ENCODE measurements at places on chromosomes 5 and 9.

GRCh38 chr5:153632748-153633290 is 142.3 kb downstream of the GRIA1 start:
- no peak for DNase-seq

- no peak for DNase-seq
Observed at GRCh38 chr5:122653087-122654017, 121.5 kb upstream of the SNX2 start.

- DNase-seq = no peak
Observed at GRCh38 chr9:107711542-107711941, 222.0 kb upstream of the KLF4 start.

DNA sequence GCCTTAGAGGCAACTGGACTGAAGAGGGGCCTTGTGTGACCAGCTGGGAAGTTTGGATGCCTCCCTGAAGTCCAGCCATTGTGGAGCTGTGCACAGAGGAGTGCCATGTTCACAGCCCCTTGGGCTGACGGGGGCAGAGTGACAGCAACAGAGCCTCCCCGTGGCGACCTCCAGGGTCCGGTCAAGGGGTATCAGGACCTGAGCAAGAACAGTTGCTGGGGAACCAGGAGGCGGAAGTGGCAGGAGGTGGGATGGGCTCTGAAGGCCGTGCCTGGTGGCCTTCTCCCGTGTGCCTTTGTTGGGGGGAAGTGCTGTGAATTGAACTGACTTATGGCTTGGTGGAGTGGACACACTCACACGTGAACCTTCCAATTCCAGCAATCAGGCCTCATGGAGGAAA is 14.0 kb downstream of the BNIP1 start:
- DNase-seq = no peak

DNA sequence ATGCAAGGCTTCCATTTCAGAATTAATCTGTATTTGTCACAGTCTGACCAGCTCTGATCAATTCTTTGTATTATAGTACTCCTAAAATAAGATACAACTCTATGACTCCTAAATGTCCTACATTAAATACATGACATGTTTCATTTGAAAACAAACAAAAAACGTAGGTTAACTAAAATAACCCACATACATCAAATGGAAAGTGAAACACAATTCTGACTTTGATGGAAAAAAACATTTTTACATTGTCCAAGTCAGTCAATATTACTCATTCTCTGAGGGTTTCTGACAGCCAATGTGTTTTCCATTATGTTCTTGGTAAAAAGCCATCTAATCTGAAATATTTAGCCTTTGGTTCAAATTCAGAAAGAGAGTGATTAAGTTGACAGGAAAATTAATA is 8.7 kb downstream of the HMGCS1 start:
- no peak for DNase-seq

DNA sequence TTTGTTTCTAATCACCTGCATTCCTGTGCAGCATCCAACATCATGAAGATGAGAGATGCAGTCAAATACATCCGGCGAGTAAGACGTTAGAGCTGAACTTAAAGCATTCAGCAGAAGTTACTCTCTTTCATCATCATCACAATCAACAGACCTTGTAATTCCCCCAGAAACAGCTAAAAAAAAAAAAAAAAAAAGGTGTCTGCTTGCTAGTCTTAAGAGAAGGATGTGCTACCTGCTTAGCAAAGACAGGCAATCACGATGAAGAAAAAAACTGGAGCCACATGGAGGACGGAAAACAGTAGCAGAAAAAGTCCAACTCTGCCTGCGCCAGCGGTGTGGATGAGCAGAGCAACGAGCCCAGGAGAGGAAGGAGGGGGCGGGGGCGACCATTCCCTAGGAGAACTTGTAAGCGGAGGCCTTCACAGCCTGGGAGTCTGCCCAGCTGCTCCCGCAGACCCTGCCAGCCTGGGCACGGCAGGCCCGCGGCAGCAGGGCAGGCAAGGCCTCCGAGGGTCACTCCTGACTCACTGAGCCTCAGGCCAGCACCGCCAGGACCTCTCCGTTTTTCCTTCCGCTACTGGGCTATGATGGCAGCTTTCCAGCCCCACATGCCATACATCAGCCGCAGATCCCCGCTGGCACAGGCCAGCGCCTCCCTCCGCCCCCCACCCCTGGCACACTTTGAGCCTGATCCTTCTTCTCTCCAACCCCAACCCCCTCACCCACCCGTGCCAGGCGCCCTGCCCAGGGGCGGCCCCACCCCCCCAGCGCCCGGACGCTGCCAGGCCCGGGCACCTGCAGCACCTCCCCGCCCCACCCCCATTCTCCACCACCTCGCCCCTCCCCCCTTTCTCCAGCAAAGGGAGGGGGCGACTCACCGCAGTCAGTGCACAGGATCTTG is 1.4 kb downstream of the NRG2 start:
- no peak for DNase-seq

DNA sequence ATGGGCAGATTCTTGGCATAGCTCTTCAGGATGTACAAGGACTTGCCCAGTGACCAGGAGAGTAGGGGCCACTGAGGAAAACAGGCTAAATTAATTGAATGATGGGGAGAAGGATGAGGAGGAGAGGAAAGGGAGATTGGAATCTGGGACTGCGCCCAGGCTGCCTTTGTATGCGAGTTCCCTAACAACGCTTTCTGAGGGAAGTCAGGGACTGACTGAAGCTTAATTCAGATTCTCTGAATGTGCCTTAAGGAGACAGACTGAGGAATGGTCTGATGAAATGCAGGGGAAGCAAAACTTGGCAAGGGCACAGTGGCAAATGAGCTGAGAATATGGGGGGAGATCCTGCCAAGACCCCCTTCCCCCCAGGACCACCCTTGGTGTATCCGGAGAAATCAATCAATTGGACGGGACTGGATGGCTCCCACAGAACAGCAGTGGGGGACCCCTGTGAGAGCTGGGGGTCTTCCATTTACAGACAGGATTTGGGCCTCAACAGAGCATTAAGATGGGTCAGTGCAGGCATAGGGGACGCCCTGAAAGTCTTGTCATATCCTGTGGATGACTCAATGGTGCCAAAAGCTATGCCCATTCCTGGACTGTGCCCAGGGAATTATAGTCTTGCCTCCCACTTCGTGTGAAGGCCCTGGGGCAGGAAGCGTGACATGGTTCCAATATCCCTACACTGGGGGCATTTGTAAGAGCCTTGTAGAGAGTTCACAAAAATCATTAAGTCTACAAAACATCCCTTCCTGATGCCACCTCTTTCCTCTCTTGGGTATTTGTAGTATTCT is 215.5 kb upstream of the TNC start:
- no peak for DNase-seq

DNA sequence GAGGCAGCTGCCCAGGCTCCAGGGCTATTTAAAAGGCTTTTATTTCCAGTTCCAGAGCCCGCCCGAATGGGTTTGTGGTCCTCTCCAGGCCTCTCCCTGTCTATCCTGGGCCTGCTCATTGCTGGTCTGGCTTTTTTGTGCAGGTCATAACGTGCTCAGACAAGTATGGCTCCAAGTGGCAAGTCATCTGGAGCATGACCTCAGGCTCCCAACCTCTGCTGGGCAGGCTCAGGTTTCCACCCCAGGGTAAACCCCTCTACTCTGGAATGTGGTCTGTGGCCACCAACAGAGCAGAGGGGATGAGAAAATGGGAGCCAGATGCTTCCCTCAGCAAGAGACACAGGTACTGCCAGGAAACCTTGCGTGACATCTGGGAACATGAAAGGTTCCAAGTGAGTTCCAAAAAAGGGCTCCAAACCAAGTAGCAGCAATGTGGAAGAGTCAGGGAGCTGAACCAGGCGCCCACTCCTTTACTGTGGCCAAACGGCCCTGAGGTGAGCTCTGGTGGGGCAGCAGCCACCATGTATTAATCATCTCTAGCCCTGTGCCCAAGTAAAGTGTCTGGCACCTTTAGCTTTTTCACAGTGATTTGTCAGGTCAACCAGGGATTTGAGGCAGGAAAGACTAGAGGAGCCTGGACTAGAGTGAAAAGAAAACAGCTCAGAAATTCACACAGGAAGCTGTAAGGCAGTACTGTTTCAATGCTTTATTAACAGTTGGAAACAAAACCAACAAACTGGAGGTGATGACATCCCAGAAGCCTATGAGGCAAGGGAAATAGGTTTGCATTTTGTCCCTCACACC is 25.7 kb downstream of the PCDHGC5 start:
- DNase-seq = no peak

GRCh38 chr5:149060325-149060724 is 2.5 kb downstream of the SH3TC2 start:
- no peak for DNase-seq

- DNase-seq = no peak
Observed at GRCh38 chr9:133090187-133090586, 28.4 kb downstream of the CEL start.

DNA sequence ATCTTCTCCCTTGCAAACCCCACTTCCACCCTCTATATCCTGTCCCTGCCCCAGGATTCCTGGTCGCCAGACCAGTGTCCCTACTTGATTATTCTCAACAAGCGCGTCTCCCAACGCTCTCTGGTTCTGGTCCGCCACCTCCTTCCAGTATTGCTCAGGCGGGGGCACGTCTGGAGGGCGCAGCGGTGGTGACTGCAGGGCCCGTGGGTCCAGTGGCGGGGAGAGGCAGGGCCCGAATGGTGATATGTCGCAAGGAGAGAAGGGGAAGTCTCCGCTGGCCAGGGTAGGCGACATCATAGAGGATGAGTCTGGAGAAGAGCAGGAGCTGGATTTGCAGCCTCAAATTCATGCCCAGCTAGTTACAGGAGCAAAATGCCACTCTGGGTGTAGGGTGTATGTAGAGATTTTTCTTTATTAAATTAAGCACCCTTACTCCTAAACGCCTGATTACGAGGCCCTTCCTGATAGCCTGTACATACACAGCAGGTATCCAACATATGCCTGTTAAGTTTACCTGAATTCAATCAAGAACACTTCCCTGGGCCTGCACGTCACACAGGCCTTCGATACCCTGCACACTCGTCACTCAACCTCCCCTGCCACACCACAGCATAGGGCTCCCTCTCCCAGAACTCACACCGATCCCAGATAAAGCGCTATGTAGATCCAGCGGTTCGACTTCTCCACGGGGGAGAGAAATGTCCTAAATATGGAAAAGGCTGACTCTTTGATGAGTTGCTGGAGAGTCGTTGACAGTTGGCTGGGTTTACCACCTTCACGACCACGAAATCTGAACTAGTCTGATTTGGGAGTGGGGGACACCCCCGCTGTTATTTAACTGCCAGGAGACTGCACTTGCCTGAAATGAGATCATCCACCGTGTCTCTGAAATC is 4.8 kb downstream of the MCIDAS start:
- no peak for DNase-seq

- DNase-seq = no peak
Observed at GRCh38 chr5:118293378-118293777, 695.0 kb downstream of the DTWD2 start.

All from cerebellar nuclear complex (tissue), 1 donor.